ENCODE measurements at places on chromosomes 2 and 18. TPM values are rescaled to one million over a fixed set of nuclear protein-coding genes. Genes with fewer than 3 reads are reported as not detected.

GRCh38 chr2:117888897-117889296 is 74.4 kb downstream of the DDX18 start:
- DNase-seq, result no peak

- no peak for DNase-seq
Measured at GRCh38 chr2:242019344-242019743, 149.8 kb downstream of the RTP5 start.

DNA sequence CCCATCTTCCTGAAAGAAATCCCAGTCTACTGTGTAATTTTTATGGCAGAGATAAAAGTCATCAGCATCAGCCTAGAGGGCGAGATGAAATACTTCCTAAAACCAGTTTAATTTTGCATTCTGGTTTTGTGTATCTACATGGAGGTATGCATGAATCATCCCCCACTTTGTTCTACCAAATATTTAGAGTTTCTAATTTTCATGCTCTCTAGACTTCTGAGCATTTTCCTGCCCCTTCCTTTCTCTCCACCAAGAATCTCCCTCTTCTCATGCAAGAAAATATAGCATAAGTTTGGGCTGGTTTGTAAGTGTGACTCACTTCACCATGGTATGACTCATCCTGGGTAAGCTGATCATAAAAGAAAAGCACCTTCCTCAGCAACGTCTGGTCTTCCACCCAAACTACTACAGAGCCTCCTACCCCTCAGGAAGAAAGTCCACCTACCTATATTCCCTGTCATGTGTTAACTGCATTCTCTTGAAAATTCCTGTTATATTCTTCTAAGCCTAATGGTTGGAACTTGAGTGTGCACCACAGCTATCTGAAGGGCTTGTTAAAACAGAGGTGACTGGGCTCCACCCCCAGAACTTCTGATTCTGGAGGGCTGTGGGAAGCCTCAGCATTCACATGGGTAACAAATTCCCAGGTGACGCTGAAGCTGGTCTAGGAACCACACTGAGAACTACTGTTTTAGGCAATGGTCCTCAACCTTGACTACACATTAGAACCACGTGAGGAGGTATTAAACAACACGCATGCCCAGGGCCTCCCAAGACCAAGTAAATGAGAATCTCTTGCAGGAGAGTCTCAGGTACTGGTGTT is 37.4 kb upstream of the RAPGEF4 start:
- DNase-seq, result peak; percentile 22

GRCh38 chr2:30074023-30074422 is 72.8 kb upstream of the YPEL5 start:
- DNase-seq, result no peak

DNA sequence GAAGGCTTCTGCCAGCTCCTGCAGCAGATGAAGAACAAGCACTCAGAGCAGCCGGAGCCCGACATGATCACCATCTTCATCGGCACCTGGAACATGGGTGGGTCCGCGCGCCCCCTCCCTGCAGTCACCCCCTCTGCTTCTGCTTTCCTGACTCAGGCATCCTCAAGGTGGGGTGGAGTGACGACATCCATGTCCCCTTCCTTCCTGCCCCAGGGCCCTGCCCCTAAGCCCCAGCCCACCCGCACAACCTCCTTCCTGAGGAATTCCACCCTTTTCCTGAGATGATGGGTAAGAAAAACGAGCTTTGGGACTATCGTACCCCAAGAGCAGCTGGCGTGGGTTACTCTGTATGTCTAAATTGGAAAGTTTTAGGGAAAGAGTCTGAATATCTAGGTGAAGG is 89.7 kb upstream of the ATG16L1 start:
- DNase-seq, result no peak

- no peak for DNase-seq
Measured at GRCh38 chr18:69691008-69691760, 256.5 kb downstream of the CD226 start.

DNA sequence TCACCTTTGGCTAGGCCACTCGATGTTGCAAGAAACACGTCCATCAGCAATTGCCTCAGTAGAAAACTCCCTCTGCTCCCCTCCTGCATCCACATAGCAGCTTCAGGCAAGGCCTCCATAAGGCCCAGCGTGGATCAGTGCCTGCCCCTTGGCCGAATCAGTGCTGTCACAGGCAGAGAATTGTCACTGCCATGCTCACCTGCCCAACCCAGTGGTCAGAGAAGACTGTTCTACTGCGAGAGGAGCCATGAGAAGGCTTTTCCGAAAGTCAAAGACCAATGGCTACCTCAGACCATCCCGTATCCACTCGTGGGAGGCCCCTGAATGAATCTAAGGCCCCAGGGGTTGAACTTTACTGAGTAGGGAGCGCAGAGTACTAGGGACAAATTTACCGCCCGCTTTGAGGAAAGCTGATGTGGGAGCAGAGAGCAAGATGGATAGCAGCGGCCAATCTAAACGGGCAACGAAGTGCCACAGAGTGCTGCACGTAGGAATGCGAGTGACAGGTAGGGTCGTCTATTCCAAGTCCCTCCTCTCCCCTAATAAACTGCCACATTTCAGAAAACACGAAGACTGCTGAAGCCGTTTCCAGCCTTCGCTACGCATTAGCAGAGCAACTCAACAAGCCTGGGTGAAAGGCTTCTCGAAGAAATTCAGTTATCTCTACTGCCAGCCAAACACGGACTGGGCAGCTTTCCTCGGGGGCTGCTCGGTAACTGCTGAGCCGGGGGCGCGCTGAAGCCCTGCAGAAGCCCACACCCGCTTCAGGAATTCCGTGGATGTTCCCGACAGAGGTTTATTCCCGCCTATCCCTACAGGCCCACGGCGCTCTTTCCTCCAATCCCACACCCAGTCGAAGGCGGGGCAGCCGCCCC is 968 bp upstream of the RALBP1 start:
- no peak for DNase-seq

GRCh38 chr2:168678153-168678853 is 124.1 kb upstream of the NOSTRIN start:
- no peak for DNase-seq

GRCh38 chr2:8677646-8678592 is 3.9 kb upstream of the ID2 start:
- DNase-seq, result peak; percentile 64

DNA sequence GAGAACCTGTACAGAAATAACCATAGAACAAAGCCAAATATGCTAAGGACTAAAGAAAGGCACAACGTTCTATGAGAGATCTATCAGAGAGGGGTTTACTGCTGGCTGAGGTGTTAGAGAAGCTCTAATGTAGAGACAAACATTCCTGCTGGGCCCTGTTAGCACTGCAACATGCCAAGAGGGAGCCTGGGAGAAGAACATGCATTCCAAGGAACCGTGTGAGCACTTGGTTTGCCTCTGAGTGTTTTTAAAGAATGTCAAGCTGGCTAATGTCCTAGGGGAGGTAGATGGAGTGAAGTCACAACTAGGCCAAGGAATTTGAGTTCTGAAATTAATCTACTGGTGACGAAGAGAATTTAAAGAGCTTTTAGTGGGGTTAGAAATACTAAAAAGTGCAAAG is 384.3 kb upstream of the LYPD1 start:
- DNase-seq, result no peak

- DNase-seq, result no peak
Measured at GRCh38 chr2:39595116-39595515, 70.6 kb upstream of the TMEM178A start.

- DNase-seq, result no peak
Measured at GRCh38 chr2:220394433-220394832, 767.0 kb downstream of the SLC4A3 start.

DNA sequence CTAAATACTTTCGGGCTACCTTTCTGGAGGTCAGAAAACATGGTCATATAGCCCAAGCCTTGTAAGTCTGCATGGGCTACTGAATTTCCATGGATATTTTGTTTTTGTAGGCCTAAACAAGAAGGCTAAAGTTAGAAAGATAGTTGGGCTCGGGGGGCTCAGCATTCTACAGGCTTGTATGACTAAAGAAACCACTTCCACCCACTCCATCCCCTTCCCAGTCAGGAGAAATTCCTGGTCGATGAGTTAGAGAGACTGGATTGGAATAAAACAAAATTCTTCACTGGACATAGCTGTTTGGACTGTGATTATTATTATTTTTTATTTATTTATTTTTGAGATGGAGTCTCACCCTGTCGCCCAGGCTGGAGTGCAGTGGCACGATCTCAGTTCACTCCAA is 539.4 kb upstream of the TNP1 start:
- DNase-seq, result no peak

DNA sequence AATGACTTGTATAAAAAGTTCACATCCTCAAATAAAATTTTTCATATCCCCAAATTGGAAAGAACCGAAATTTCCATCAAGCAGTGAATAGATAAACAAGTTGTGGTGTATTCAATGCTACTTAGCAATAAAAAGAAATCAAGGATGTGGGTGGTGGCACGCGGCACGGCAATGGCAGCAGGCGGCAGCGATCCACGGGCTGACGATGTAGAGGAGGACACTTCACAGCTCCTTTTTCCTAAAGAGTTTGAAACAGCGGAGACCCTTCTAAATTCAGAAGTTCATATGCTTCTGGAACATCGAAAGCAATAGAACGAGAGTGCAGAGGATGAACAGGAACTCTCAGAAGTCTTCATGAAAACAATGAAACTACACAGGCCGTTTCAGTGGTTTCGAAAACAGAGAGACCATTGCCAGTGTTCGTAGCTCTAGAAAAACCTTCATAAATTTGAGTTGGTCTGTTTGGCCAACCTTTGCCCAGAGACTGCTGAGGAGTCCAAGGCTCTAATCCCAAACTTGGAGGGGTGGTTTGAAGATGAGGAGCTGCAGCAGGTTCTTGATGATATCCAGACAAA is 9.8 kb upstream of the IL36A start:
- DNase-seq, result peak; percentile 55

DNA sequence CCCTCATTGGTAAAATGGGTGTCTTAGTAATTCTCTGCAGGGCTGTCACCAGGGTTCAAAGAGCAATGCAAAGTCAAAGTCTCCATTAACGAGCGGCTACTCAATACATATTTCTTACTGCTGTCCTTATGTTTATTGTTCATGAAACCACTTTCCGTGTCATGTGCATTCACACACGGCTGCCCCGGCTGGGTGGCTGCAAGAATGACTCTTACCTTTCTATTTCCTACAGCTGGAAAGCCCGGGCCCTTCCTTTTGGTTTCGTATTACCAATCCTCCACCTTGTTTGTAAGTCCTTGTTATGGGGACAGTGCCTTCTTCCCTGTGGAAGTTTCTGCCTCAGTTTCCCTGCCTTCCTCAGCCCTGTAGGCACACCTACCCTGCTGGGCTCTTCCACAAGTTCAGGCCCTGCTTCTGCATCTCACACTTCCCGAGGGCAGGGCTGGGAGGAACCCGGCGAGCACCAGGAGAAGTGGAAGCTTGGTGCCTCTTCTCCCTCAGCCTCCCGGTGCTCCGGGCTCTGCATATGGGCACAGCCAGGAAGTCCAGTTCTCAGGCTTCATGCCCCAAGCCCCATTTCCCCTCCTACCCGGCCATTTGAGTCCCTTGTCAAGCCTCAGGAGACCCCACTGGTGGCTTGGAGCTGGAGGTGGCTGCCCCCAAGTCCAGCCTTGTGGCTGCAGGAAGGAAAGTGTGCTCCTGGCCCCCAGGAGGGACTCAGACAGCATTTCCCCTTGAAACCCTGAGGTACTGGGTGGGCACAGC is 18.7 kb upstream of the ACKR3 start:
- no peak for DNase-seq

GRCh38 chr2:230874876-230875275 is 10.1 kb downstream of the ITM2C start:
- DNase-seq, result no peak

GRCh38 chr2:231241755-231242507 is 43.5 kb downstream of the ARMC9 start:
- DNase-seq, result no peak

- DNase-seq, result no peak
Measured at GRCh38 chr2:14082640-14083039, 549.9 kb upstream of the LRATD1 start.

- no peak for DNase-seq
Measured at GRCh38 chr2:120869036-120869729, 133.5 kb downstream of the GLI2 start.

Gene ATP6V1B1
- total RNA-seq, result not detected

Gene PARD6G
- not detected for total RNA-seq

Gene TNFAIP6
- not detected for total RNA-seq

Gene CACNB4
- 0.29 TPM for total RNA-seq

Gene CELF4
- total RNA-seq, result not detected

Gene GREB1
- total RNA-seq, result 0.68 TPM

Gene DCAF17
- total RNA-seq, result 17.5 TPM
